ENCODE measurements at places on chromosomes 11 and 22.

DNA sequence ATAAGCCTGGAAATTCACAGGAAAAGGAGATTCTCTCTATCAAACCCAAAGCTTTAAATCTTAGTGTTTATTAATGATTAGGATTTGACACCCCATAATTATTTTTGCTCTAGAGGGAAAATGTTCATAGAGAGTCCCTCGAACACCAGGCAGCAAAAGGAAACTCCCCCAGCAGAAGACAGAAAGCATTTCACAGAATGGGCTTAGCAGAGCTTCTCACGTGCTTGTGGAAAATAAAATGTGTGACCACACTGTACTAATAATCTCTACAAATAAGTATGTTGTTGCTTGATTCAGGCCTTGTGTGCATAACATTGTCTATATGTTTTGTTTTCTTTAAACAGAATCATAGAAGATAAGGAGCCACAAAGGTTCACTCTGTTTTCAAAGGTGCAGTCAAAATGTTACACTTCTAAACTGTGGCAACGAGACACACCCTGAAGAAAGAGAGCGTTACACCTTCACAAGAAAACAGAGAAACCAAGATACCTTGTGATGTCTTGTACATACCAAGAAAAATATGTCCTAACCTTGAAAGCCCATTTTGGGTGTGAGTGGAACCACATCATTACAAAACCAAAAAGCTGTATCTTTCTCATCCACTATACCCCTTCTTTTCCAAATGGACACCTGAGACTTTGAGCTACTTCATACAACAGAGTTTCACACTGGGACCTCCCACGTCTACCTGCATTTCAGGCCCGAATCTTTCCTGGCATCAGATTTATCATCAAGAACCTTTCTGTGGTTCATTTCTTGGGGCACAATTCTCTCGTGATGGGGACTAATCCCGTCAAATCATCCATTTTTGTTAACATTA is 282.5 kb downstream of the ETS1 start:
- no peak for DNase-seq

DNA sequence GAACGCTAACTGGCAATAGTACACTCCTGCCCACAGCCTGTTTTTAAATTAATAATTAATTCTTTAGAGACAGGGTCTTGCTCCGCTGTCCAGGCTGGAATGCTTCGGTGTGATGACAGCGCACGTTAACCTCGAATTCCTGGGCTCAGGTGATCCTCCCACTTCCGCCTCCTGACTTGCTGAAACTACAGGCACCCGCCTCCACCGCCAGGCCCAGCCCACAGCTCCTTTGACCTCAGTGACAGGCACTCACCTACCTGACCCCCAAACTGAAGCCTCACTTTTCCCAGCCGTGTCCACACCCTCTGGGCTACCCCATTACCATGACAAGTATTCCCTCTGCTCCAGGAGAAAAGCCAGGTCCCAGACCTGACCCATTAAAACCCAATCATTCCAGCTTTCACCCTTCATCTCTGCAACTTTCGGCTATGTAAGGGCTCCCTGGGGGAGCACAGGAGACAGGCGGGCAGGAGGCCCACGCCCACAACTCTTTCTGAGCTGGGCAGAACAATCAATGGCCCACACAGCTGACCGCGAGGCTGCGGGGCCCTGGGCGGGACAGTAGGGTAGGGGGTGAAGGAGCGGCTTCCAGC is 730 bp downstream of the LMNTD2 start:
- no peak for DNase-seq

GRCh38 chr11:8025123-8025522 is 38.0 kb downstream of the EIF3F start:
- DNase-seq, result no peak

DNA sequence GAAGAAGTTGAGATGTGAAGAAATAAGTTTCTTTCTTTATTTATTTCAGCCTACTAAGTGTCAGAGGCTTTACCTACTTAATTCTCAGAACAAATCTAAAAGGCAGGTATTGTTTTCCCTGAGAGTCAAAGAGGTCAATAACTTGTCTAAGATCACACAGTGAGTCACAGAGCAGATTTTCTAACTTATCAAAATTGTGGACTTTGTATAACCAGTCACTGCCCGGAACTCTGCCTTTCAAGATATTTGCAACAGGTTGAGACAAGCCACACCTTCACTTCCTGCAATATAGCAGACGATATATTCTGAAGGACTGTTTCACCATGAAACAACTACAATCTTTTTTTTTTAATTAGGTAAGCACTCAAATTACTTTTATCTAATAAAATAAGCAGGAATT is 10.5 kb upstream of the MMP3 start:
- no peak for DNase-seq

DNA sequence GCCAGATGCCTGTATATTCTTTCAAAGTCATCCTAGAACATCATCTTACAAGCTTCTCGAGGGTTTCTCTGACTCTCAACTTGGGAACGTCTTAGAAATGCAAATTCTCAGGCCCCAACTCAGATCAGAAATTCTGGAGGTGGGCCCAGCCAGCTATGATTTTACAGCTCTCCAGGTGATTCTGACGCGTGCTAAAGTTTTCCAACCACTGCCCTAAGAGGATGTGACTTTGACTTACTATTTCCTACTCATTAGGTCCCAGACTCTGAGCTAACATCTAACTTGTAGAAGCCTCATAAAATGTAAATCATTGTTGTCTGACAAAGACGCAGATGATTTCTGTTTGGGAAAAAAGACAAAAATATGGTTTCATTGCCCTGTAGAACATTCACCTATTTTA is 61.1 kb downstream of the IRAG1 start:
- no peak for DNase-seq

- DNase-seq, result no peak
Measured at GRCh38 chr11:27348340-27348873, 14.6 kb downstream of the CCDC34 start.

- DNase-seq, result no peak
Measured at GRCh38 chr11:77139201-77139600, 11.2 kb downstream of the MYO7A start.

- no peak for DNase-seq
Measured at GRCh38 chr22:29580200-29580810, 608 bp downstream of the NIPSNAP1 start.

GRCh38 chr11:76777876-76778275 is 5.3 kb upstream of the TSKU start:
- no peak for DNase-seq

DNA sequence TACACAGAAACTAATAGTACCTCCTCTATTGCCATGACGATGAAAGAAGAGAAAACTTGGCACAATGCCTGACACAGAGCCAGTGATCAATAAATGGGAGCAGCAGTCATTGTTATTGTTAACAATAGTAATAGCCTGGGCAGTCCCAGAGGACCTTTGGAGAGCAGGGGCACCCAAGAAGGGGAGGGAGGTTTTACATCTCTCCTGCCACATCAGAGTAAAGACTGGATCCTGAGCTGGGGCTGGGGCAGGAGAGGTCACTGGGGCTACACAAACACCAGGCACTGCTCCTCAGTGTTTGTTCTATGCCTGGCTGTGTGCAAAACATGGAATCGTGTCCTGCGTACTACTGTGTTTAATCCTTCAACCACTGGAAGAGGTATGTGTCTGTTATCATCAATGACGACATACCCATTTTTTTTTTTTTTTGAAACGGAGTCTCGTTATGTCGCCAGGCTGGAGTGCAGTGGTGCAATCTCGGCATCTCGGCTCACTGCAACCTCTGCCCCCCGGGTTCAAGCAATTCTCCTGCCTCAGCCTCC is 25.0 kb upstream of the CREB3L1 start:
- no peak for DNase-seq

GRCh38 chr22:21069375-21069774 is 23.6 kb downstream of the LRRC74B start:
- DNase-seq, result no peak

DNA sequence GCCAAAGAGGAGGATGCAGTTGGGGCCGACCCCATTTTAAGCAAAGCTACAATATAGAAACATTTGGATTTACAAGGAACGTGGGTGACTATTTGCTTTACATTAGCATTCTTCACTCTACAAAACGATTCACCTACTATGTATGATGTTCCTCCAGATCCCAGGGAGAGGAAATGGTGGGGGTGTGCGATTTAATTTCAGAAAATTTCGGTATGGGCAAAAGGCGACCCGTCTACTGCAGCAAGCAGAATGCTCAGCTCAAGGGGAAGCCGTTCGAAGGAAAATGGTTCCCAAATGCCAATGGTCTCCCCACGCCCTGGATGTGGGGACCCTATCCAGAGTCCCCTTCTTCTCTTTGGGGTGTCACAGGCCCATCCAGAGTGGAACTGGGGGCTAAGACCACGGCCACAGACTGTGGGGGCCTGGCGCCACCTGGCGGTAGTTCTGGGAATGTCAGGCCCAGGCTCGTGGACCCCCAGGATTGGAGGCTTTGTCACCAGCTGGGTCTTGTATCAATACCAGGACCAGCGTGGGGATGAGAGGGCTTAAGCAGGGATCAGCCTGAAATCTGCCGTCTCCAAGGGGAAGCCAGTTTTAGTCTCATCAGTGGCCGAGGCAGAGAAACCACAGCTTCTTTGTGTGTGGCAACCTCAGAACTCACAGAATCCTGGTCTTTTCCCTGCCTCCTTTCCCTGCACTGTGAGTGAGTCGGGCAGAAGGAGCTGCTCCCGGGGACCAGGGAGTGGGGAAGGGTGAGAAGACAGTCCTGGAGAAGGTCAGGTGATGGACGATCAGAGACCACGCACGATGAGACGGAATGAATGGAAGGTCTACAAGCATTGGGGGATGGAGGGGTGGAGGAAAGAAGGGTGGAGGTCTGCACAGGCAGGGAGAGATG is 8.4 kb downstream of the LRRC10B start:
- peak; percentile 26 for DNase-seq

GRCh38 chr22:31230871-31231621 is 18.9 kb downstream of the LIMK2 start:
- DNase-seq, result peak; percentile 48

- DNase-seq, result peak; percentile 7
Measured at GRCh38 chr22:19478045-19478900, 720 bp downstream of the UFD1 start.

- DNase-seq, result no peak
Measured at GRCh38 chr11:12867531-12867930, 141.6 kb upstream of the RASSF10 start.

GRCh38 chr11:83717537-83717936 is 431.4 kb upstream of the CCDC90B start:
- no peak for DNase-seq

DNA sequence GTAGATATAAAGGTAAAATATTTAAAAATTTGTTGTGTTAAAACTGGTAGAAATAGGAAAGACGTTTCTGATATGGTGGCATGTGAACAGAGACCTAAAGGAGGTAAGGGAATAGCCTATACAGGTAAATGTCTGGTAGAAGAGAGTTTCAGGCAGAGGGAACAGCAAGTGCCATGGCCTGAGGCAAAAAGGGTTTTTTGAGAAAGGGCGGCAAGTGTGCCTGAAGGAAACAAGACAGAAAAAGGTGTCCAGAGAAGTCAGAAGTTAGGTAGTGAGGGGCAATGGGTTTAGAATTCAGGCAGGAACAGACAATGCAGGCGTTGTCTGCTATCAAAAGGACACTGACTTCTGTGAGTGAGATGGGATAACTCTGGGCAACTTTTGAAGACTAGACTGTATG is 339.7 kb downstream of the DYNC2H1 start:
- no peak for DNase-seq

DNA sequence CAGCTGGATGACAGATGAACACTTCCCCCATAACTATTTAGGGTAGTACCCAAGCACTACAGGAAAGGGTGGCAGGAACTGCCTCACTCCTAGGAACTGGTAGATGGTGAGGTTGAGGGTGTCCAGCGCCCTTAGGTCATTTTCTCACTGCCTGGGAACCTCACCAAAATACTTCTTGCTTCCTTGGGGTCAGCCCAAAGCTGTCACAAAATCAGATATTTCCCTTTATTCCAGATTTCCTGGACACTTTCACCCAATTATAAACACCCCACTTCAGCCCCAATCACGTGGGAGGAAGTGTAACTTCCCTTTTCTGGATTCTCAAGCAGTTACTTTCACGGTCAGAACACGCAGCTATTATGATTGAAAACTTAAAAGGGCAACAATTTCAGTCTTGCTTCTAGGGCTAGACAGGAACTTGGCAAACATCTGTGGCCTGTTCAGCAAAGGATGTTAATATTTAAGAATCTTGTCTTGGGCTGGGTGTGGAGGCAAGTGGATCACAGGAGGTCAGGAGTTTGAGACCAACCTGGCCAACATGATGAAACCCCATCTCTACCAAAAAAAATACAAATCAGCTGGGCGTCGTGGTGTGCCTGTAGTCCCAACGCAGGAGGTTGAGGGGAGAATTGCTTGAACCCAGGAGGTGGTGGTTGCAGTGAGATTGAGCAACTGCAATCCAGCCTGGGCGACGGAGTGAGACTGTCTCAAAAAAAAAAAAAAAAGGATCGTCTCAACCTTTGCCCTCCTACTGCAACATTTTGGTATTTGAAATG is 4.0 kb downstream of the FTH1 start:
- DNase-seq, result no peak

- no peak for DNase-seq
Measured at GRCh38 chr11:65019824-65020223, 5.9 kb downstream of the ARL2 start.

- no peak for DNase-seq
Measured at GRCh38 chr22:49827271-49827852, 311 bp downstream of the BRD1 start.

DNA sequence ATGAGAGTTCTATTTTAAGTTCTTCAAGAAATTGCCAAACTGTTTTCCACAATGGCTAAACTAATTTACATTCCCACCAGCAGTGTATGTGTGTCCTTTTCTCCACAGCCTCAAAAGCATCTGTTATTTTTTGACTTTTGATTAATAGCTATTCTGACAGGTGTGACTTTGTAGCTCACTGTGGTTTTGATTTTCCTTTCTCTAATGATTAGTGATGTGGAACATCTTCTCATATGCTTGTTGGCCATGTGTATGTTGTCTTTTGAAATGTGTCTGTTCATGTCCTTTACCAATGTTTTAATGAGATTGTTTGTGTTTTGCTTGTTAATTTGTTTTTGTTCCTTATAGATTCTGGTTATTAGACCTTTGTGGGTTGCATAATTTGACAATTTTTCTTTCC is 18.0 kb upstream of the RAB38 start:
- no peak for DNase-seq

DNA sequence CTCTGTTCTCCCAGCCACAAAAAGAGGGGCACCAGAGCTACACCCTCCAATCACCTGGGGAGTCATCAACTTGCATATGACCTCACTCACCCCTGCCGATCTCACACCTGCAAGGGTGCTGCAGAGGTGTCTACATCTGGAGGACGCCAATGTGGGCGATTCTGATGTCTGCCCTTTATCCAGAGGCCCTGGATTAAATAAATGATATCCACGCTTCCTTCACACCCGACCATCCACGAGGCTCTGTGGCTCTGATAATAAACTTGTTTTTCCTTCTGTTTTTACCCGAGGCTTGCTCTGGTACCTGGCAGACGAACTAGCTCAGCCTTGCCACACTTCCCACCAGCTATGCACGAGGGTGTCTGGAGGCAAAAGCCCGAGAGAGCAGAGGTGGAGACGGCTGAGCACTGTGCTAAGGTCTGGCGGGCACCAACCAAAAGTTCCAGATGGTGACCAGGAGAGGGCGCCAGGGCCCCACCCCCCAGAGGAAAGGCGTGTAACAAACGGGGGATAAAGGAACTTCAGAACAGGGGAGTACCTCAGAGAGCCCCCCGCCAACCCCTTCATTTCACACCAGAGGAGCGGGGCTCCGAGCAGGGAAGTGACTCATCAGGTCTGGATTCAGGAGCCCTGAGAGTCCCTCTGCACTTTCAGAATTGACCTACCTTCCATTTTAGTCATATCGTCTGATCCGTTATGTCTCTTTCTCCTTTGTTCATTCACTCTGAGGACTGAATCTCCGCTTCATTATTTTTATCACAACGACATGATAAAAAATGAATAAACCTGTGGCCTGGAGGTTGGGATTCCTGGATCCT is 13.5 kb downstream of the SCN3B start:
- DNase-seq, result peak; percentile 17

- no peak for DNase-seq
Measured at GRCh38 chr11:122802876-122803275, 35.4 kb upstream of the CRTAM start.

All from T follicular helper cell (primary cell).